Mammary epithelial cell (primary cell): ENCODE measurements at places on chromosomes 13 and 19. TPM values are rescaled to one million over a fixed set of nuclear protein-coding genes. Genes with fewer than 3 reads are reported as not detected.

The ZC3H4 gene
- polyA plus RNA-seq, result 10.0 TPM

DNA sequence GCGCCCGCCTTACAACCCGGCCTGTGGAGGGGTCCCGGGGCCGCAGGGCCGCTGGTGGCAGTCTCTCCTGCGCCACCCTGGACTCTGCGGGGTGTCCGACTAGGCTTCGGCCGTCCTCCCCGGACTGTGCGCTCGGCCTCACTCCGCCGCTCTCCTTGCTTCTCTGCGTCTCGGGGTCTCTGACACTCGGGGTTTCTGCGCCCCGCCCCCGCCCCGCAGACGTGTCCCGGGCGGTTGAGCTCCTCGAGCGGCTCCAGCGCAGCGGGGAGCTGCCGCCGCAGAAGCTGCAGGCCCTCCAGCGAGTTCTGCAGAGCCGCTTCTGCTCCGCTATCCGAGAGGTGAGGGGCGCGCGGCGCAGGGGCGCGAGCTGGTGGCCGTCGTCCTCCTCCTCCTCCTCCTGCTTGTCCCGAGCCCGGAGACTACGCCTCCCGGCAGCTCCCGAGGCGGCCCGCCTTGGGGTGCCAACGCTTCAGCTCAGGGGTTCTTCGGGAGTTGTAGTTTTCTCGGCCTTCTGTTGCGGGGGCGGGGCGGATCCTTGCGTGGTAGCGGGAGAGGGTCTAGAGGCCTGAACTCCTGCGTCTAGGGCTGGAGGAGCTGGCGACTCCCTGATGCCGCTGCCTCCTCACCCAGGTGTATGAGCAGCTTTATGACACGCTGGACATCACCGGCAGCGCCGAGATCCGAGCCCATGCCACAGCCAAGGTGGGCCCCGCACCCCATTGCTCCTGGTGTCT is 627 bp downstream of the LIN7B start:
- DNase-seq, result peak; percentile 20

- DNase-seq, result no peak
Observed at GRCh38 chr19:34490141-34490766, 8.7 kb downstream of the WTIP start.

The LIM2 gene
- not detected for polyA plus RNA-seq

GRCh38 chr13:106570299-106570852 is 2.4 kb upstream of the ARGLU1 start:
- peak; percentile 82 for DNase-seq

DNA sequence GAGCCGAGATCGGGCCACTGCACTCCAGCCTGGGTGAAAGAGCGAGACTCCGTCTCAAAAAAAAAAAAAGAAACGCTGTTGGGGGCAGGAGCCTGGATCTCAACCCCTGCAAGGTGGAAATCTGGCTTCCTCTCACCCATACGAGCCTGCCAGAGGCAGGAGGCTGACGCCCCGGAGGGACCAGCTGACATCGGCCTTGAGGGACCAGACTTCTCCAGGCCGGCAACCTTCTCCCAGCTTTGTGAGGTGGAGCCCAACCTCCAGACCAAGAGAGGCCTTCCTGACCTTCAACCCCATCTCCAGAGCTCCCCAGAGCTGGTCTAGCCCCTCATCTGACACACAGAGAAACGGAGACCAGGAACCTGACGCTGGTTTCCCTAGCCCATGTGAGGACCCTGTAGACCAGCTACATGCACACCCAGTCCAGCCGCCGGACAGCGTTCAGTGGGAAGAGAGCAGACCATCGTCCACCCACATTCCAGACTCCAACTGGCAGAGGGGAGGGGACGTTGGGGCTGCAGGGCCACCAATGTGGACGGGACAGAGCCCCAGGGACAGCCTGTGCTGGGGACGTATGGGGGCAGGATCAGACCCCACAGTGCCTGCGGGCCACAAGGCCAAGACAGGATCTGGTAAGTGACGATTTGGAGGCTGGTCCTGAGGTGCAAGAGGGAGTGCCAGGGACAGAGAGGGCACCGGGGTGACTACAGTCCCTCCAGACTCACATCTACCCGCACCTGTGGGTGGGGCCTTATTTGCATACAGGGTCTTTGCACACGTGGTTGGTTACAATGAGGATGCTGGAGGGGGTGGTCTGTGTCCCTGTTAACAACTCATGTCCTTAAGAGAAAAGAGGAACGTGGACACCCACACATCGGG is 11.4 kb downstream of the SBNO2 start:
- no peak for DNase-seq

DNA sequence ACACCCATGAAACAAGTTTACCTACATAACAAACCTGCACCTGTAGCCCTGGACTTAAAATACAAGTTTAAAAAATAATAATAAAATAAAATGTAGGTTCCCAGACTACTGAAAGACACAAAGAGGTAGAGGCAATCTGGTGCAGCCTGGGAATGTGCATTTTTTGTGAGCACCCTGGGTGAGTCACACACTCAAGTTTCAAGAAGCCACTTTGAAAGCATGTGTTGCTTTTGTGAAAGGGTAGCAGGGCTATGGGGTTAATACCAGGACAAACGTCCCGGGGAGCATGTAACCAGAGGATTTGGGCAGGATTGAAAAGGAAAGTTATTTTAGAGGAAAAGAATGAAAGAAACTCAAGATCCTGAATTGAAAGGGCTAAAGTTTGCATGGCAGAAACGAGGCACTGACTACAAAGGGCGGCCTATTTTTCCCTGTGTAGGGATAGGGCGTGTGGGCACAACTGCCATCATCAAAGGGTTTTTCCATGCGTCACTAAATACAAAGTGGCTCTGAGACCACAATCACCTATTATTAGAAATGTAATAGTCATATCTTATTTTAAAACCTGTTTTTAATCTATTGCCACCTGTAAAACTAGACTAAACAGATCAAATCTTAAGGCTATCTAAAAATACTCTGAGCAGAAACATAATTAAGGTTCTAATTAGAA is 314.9 kb downstream of the COG6 start:
- DNase-seq, result no peak

DNA sequence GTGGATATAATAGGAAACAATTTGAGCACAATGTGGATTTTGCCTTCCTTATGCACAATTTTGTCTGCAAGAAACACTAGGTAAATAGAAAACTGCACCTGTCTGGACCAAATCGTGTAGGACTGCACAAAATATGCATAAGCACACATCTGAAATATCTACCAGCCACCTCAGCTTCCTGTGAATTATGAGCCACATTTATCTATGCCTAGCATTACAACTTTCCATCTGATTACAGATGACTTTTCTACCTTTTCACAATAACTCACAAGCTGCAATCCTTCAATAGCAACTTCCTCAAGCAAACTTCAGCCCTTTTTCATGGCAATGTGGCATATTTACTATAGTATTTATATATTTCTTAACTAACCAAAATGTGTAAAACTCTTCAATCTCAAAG is 5.7 kb upstream of the RFX2 start:
- DNase-seq, result no peak

DNA sequence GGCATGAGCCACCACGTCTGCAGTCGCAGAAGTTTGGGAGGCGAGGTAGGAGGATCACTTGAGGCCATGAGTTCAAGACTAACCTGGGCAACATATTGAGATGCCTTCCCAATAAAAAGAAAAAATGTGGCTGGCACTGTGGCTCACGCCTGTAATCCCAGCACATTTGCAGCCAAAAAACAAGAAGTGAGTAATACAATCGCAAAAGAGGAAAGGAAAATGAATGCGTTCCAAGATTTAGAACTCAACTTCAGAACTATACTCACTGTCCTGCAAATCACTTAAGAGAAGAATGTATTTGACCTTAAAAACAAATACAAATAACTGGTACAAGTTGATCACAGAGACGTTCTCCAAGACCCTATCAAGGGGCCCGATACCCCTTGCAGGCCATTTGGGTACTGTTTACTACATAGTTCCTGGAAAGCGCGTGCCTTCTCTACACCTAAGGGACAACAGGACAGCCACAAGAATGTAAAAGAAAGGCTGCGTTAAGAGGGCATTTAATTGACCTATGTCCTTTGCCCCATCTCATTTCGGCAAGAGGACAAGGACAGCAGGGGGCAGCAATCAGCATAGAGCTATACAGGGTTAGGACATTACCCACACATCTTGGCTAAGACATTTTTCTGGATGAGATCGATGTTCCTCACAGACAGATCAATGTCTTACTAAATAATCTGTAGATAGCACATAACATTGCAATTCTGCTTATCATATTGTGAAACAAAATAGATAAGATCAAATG is 41.3 kb downstream of the FLT3 start:
- peak; percentile 16 for DNase-seq

DNA sequence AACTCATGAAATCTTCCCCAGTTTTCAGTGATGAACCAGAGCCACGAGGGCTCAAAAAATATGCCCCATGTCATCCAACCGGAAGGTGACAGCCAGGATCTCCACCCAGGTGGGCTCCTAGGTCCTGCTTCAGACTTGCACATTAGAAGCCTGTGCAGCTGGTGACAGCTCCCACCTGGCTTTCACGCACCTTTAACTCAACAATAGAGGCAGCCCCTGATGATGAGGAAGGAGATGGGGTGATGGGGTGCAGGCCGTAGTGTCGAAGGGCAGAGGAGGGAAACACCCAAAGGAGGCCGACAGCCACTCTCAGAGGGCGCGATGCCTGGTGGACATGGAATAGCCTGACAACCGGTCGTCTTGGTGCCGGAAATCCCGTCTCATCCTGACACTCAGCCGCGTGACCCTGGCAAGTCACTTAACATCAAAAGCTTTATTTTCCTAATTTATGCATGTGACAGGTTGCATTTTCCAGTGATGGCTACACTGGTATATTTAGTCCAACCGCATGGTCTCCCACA is 118.0 kb downstream of the SOX1 start:
- DNase-seq, result no peak

DNA sequence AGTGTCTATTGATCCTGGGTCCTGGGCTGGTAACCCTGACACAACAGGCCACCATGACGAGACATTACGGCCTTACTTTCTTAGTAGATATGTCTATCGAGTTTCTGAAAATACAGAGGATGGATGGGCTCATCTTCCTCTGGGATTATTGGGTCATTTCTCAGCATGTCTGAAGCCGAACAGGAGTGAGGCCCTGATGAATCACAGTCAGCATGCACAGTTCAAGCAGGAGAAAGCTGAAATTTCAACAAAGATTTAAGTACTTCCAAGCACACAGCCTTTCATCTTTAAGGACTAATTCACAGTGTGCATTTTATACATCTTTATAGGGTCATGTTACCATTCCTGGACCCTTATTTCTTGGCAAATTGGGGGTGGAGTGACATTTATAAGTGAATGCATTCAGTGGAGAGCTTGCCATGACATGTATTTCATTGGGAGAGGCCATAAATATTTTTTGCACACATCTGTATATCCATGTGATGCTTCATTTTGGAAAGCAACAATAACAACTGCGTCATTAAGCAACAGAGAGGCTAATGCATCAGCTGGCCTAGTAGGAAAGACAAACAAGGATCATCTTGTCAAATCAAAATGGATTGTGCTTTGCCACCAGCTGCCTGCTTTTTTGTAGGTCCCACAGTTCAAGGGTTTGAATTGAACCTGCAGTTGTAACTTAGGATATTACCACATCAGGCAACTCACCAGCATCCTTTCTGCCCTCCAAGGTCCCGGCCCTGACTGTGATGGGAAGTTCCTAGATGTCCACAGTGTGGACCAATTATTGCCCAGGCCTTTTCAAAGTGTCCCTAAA is 143.5 kb downstream of the DNAJC15 start:
- DNase-seq, result no peak

DNA sequence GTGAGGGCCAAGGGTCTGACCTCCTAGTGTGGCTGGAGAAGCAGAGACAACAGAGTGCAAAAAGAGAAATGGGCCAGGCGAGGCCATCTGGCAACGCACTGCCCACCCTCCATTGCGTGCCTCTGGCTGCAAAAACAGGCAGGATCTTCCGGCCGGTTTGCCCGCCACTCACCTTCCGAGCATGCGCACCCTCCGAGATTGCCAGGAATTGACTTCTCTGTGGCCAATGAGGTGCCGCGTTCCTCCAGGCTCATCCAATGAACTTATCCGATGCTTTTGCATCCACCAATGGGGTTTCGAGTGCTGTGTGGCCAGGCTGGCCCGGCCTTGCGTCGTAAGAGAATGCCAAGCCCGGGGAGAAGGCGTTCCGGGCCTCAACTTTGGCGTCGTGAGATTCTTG is at the start of gene TEX101:
TSS of gene TEX101 (plus strand) at position 337 of the 400 bp plus-strand sequence. CDS start 1,030 bp downstream, outside the sequence.
- no peak for DNase-seq

The CACNG8 gene
- polyA plus RNA-seq, result not detected
